Aorta (tissue), 5 donors: ENCODE measurements at places on chromosomes 7 and 10. TPM values are rescaled to one million over a fixed set of nuclear protein-coding genes. Genes with fewer than 3 reads are reported as not detected.

ICA1 gene
- 31.1 TPM for total RNA-seq

- H3K4me1 ChIP-seq, result no peaks in the 10 kb centered on the region
- H3K36me3 ChIP-seq, result no peaks in the 10 kb centered on the region
- no peaks in the 10 kb centered on the region for H3K27me3 ChIP-seq
- H3K4me3 ChIP-seq, result no peak overlapping the region
- no peak overlapping the region for H3K27ac ChIP-seq
Observed at GRCh38 chr7:147251751-147252325, 1135.2 kb downstream of the CNTNAP2 start.

DNA sequence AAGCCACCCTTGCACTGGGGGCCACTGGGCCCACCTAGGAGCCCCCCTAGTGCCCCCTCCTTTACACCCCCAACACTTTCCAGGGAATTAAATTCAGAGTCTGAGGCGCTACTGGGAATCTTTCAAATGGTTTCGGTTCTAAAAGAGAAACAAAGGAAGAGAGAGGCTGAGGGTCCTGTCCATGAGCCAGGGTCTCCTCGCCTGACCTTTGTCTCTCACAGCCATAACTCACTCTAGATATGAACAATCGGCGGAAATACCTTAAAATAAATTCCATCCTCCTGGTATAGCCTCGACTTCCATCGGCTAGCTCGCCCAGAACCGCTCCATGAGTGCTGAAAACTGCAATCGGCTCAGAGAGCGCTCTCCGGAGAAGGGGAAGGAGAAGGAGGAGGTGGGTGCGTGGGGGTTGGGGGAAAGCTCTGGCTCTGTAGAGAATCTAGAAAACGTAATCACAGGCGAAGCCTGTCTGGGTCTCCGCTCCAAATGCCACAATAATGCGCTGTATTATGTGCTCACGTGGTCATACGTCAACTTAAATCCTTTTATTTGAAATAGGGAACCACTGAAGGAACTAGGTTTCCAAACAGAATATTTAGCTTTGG lies 12.6 kb downstream of the HOXA4 start:
- peak overlapping the region; percentile 64 for H3K4me3 ChIP-seq
- peak; percentile 51 for DNase-seq
- no peaks in the 10 kb centered on the region for H3K27me3 ChIP-seq
- H3K27ac ChIP-seq, result peak overlapping the region; percentile 70

- DNase-seq, result no peak
- H3K36me3 ChIP-seq, result no peaks in the 10 kb centered on the region
- no peak overlapping the region for H3K4me3 ChIP-seq
- no peak overlapping the region for H3K27ac ChIP-seq
Observed at GRCh38 chr10:80924063-80924952, 386.6 kb downstream of the SH2D4B start.

- peaks cover 3% of the 10 kb centered on the region for H3K36me3 ChIP-seq
- H3K27ac ChIP-seq, result no peak overlapping the region
- H3K4me1 ChIP-seq, result peaks cover 11% of the 10 kb centered on the region
- H3K4me3 ChIP-seq, result no peak overlapping the region
Observed at GRCh38 chr7:129854401-129854800, 98.4 kb downstream of the UBE2H start.

H2BK1 gene
- not detected for total RNA-seq

COL28A1 gene
- total RNA-seq, result 3.2 TPM

DNA sequence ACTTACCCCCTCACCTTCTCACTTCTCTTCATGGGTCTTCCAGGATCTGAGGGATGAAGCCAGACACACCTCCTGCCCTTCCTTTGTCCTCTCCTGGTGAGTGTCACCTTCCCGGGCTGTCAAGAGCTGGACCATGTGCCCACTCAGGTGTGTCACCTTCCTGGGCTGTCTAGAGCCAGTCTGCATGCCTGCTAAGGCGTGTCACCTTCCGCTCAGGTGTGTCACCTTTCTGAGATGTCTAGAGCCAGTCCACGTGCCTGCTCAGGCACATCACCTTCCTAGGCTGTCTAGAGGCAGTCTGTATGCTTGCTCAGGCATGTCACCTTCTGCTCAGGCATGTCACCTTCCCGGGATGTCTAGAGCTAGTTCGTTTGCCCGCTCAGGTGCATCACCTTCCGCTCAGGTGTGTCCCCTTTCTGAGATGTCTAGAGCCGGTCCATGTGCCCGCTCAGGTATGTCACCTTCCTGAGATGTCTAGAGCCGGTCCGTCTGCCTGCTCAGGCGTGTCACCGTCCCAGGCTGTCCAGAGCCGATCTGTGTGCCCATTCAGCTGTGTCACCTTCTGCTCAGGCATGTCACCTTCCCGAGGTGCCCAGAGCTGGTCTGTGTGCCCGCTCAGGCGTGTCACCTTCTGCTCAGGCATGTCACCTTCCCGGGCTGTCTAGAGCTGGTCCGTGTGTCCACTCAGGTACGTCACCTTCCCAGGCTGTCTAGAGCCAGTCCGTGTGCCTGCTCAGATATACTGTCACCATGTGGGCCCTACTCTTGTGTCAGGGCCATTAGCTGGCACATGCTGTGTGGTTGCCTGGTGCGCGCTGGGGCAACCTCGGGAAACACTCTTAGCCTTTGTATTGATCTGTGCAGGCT lies 245.3 kb downstream of the EBF3 start:
- no peaks in the 10 kb centered on the region for H3K27me3 ChIP-seq
- H3K27ac ChIP-seq, result no peak overlapping the region
- no peaks in the 10 kb centered on the region for H3K4me1 ChIP-seq
- DNase-seq, result no peak

DNA sequence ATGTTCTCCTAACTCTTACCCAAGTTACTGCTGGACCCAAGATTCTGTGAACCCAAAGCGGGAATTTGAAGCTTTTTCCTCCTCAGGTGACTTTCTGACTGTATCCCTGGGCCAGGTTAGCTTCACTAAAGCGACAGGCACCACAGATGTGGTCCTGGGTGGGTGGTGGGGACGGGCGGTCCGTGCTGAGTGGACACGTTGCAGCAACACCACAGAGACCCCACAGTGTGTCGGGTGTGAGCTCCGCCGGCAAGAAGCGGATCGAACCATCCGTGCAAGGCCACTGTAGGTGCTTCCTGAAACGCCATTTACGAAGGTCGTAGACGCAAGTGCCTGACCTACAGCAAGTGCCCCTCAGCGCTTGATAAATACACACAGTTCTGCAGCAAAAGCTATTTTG lies 325.9 kb downstream of the ADARB2 start:
- no peaks in the 10 kb centered on the region for H3K4me1 ChIP-seq
- no peak for DNase-seq
- H3K36me3 ChIP-seq, result no peaks in the 10 kb centered on the region
- H3K4me3 ChIP-seq, result no peak overlapping the region
- no peak overlapping the region for H3K27ac ChIP-seq

GRCh38 chr10:124539935-124540641 lies 78.5 kb downstream of the LHPP start:
- H3K4me1 ChIP-seq, result no peaks in the 10 kb centered on the region
- H3K36me3 ChIP-seq, result no peaks in the 10 kb centered on the region
- peak; percentile 81 for DNase-seq
- no peaks in the 10 kb centered on the region for H3K27me3 ChIP-seq

DNA sequence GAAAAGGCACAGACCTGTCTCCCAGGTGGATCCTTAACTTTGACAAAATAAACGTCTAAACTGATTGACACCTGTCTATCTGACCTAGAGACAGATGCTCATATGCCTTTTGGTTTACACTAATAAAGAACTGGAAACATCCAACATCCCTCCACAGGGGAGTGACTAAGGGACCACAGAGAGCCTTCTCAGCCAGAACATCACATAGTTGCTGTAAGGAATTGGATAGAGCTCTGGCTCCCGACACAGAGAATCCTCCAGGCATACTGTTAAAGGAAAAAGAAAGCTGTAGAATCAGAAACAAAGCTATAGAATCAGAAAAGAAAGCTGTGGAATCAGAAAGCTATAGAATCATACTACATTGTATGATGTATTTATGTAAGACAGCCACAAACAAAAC lies 258.8 kb downstream of the STK31 start:
- no peak overlapping the region for H3K27ac ChIP-seq
- DNase-seq, result no peak
- no peak overlapping the region for H3K4me3 ChIP-seq

DNA sequence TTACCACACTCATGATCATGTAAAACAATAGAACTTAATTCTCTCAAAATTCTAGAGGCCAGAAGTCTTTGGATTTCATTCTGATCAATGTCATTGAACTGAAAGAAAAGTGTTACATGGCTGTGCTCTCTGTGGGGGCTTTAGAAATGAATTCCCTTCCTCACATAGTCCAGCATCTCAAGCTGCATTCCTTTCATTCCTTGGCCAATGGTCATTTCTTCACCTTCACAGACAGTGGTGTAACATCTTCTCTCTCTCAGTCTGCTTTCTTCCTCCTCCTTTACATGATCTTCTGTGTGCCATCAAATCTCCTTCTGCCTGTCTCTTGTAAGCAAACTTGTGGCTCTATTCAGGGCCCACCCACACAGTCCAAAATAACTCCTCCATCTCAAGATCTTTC lies 735.3 kb downstream of the SUGCT start:
- DNase-seq, result no peak
- peaks cover 4% of the 10 kb centered on the region for H3K36me3 ChIP-seq
- H3K4me1 ChIP-seq, result no peaks in the 10 kb centered on the region
- H3K4me3 ChIP-seq, result no peak overlapping the region

GRCh38 chr7:99863847-99864440 lies 12.9 kb downstream of the OR2AE1 start:
- peaks cover 1% of the 10 kb centered on the region for H3K4me1 ChIP-seq
- no peaks in the 10 kb centered on the region for H3K36me3 ChIP-seq
- no peak overlapping the region for H3K27ac ChIP-seq
- H3K4me3 ChIP-seq, result no peak overlapping the region

DNA sequence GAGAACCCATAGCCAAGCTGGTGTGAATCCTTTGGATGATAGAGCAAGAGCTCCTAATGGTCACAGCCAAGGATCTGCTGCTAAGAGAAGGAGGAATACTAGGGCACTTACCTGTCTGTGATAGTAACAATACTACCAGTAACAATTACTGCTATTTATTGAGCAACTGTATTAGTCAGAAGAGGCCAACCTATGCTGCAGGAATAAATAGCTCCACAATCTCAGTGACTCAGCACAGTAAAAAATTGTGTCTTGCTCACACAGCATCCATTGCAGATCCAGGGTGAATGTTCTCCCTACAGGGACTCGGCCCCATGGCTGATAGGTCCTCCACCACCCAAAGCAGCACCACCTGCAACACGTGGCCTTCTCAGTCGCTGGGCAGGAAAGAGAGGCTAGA lies 257.6 kb upstream of the ZMIZ1 start:
- no peak overlapping the region for H3K27ac ChIP-seq
- no peaks in the 10 kb centered on the region for H3K27me3 ChIP-seq
- DNase-seq, result no peak
- H3K4me3 ChIP-seq, result no peak overlapping the region
- no peaks in the 10 kb centered on the region for H3K36me3 ChIP-seq

KLF14 gene
- not detected for total RNA-seq

DNA sequence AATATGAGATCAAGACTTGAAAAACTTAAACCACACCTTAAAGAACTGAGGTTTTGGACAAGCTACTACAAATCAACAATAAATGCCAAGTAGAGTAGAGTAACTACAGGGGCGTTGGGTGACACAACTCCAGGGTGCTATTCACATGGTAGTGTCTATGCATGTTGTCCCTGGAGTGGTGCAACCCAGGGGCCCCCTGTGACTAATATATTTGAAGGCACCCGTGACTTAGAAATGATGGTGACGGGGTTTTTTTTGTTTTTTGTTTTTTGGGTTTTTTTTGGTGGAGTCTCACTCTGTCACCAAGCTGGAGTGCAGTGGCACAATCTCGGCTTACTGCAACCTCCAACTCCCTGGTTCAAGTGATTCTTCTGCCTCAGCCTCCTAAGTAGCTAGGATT lies 106.9 kb downstream of the FAM107B start:
- no peak overlapping the region for H3K27ac ChIP-seq
- DNase-seq, result no peak
- H3K36me3 ChIP-seq, result no peaks in the 10 kb centered on the region
- H3K27me3 ChIP-seq, result no peaks in the 10 kb centered on the region
- H3K4me1 ChIP-seq, result peaks cover 6% of the 10 kb centered on the region

GRCh38 chr7:105298439-105298894 lies 90.3 kb downstream of the SRPK2 start:
- no peaks in the 10 kb centered on the region for H3K36me3 ChIP-seq
- no peak for DNase-seq
- H3K27ac ChIP-seq, result no peak overlapping the region
- no peak overlapping the region for H3K4me3 ChIP-seq

DNA sequence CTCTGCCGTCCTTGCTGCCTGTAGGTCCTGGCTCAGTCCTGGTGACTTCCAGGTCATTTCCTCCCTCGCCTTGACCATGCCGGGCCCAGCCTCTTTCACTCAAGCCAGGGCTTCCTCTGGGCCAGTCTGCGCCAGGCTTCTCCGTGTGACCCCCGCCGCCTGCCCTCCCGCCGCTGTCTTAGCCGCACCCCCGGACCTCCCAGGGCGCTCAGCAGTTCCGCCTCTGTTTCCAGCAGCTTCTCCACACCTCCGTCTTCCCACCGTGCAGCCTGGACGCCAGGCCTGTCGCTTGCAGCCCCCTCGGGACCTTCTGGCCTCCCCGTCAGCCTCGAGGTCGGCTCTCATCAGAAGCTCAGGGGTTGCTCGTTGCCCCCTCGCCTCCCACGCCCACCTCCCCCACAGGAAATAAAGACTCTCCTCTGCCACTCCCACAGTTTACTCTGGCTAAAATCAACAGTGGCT lies 123.0 kb upstream of the FZD8 start:
- H3K27ac ChIP-seq, result no peak overlapping the region
- DNase-seq, result no peak
- no peak overlapping the region for H3K4me3 ChIP-seq
- H3K36me3 ChIP-seq, result no peaks in the 10 kb centered on the region

DNA sequence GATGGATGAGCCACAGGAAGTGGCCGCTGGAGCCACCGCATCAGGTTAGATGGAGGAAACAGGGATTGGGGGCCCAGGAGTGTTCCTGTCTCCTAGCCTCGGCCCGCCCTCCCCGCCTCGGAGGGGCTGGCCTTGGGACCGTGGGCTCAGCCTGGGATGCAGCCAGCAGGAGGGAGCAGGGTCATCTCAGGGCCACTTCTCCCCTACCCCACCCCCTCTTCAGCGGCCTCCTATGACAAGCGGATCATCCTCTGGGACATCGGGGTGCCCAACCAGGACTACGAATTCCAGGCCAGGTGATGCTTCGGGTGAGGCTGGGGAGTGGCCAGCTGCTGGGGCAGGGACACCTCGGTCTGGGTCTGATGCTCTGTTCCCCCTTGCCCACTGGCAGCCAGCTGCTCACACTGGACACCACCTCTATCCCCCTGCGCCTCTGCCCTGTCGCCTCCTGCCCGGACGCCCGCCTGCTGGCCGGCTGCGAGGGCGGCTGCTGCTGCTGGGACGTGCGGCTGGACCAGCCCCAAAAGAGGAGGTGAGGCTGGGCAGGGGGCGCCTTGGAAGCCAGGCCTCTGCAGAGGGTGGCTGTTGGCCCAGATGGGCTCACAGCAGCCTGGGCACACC lies 4.7 kb downstream of the LRWD1 start:
- no peaks in the 10 kb centered on the region for H3K27me3 ChIP-seq
- H3K27ac ChIP-seq, result no peak overlapping the region
- H3K36me3 ChIP-seq, result no peaks in the 10 kb centered on the region
- H3K4me1 ChIP-seq, result no peaks in the 10 kb centered on the region
